ENCODE measurements at places on chromosomes 4 and X.

- DNase-seq: no peak
These were observed 9.9 kb downstream of the FAM200B start for GRCh38 chr4:15691346-15692135.

DNA sequence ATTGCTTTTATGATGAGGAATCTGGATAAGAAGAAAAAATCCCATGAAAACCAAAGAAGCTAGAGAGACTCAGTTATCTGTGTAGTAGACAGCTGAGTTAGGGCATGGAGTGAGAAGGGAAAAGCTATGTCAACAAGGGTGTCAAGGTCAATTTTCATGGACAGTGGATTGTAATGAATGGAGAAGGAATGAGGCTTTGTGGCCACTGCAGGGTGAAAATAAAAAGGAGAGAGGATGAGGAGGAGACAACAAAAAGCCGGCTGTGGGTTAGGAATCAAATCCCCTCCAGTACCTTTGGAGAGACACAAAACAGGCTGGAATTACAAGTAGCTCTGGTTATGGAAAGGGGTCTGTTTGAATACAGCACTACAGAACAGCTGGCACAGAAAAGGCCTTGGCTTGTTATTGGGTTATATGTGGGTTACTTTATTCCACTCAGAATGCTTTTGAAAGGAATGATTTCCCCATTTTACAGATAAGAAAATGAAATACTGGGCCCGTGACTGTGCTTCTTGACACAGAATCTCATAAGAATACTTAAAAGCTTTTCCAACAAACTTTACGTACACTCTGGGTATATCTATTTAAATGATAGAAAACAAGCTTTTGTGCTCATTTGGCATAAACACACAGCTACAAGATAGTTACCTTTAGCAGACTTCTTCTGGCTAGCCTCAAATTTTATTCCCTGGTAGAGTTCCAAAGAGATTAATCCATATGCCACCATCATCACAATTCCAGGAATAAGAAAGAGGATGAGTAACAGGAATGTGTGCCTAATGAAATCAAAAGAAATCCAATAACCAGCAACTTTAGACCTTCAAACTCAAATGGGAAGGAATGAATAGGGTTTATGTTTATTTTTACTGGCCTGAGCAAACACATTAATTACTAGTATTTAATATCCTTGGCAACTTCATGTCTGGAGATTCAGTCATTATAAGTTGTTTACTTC, 7.5 kb downstream of the CCKAR start:
- DNase-seq: no peak

- peak; percentile 44 for DNase-seq
These were observed at the start of gene NSG1 for GRCh38 chr4:4386736-4387392. Gene NSG1 (plus strand): TSS chr4:4387102. CDS start chr4:4387630, 528 bp downstream.

GRCh38 chrX:47380268-47380667, 9.9 kb downstream of the ZNF157 start:
- DNase-seq: no peak

DNA sequence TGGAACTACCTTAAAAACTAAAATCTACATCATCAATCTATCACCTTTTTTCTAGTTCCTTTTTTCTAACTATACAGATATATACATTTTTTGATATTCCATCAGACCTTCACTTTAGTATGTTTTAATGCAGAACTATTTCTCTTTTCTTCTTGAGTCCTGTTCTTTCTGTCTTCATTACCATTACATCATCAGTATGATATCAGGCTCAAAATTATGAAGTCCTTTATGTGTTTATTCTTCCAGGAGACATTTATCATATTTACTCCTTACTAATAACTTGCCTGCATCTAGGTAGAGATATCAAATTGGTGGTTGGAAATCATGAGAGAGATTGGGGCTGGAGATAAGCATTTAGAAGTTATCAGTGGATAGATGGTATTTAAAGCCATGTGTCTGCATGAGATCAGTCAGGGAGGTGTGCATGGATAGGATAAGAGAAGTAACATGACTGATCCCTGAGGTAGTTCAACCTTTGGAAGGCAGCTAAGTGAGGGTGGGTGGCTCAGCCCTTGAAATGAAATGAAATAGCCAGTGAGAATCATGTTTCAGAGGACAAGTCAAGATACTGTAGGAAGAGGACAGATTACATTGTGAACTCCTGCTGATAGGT, 43.1 kb downstream of the MRPL1 start:
- DNase-seq: no peak

- no peak for DNase-seq
These were observed 126.8 kb downstream of the NAA11 start for GRCh38 chr4:79198951-79199587.

GRCh38 chr4:4591071-4591470, 49.2 kb upstream of the STX18 start:
- no peak for DNase-seq

GRCh38 chrX:110245011-110245410, 72.9 kb downstream of the AMMECR1 start:
- DNase-seq: no peak

GRCh38 chrX:64204252-64204651, 1.3 kb downstream of the AMER1 start:
- DNase-seq: no peak

DNA sequence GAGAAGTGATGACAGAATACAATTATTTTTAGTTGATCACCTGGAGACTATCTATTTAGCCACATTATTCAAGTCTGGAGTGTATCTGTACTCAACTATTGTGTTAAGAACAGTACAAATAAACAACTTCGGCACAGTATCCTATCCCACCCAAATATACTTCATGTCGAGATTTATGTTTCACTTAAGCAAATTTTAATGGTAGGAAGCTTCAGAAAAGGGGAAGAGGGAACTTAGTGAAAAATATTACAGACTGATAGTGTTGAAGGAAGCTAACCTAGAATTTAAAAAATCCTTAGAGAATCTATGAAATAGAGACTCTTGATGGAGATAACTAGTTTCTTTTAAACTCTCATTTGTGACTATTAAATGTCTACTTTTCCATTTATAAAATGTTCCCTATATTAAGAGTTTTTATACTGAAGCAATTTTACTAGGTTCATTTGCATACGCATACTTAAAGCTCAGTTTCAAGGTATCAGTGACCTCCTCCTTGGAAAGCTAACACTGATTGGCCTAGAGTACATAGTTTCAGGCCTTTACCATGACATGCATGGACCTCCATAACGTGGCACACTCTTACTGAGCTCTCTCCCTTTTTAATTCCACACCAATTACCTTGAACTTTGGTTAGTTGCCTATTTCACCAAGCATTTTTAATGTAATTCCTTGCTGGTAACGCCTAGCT, 197.7 kb downstream of the CAMK2D start:
- DNase-seq: no peak

- no peak for DNase-seq
These were observed 138.8 kb downstream of the TEX11 start for GRCh38 chrX:70769659-70770227.

DNA sequence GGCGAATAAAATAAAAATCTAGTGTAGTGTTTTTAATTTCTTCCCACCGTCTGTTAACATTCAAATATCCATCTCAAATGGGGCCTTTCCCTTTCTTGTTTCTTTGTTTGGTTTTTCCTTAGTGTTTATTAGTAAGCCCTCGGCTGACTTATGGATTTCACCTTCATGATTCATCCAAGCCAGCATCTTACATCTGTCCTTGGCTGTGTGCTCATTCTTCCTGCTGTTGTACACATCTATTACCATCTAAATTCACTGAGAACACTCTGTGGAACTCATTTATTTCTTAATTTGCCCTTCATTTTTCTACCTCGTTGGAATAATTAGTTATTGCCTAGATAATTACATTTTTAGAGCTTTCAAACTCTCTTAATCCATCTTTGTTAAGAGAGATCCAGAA, 84.9 kb downstream of the SPCS3 start:
- no peak for DNase-seq

- no peak for DNase-seq
These were observed 134.8 kb upstream of the PPARGC1A start for GRCh38 chr4:24024605-24025004.

DNA sequence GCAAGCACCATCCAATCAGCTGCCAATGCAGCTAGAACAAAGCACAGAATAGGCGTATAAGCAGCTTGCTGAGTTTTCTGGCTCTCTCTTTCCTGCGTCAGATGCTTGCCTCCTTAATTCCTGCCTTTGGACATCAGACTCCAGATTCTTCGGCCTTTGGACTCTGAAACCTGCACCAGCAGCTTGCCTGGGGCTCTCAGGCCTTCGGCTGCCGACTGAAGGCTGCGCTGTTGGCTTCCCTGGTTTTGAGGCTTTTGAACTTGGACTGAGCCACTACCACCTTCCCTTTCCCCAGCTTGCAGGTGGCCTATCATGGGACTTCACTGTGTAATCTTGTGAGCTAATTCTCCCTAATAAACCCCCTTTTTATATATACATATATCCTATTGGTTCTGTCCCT, 6.1 kb downstream of the TMEM192 start:
- no peak for DNase-seq

GRCh38 chrX:118523920-118524319, 28.3 kb downstream of the DOCK11 start:
- DNase-seq: no peak

DNA sequence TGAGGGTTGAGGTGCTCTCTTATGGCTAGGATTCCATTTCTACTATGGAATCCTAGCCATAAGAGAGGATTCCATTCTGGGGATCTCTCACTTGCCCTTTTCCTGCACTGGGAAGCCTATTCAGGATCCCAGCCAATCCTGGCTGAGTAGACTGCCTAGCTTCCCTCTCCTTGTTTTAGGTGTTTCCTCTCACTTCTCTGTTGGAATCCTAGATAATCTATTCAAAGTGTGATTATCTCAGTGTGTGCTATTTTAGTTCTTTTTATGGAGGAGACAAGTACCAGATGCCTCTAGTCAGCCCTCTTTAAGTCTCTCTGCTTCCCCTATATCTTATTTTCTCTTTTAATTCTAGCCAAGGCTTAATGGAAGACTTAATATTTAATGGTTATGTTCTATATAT, 34.5 kb upstream of the DDIT4L start:
- DNase-seq: no peak

GRCh38 chr4:142243255-142243654, 602.8 kb downstream of the INPP4B start:
- no peak for DNase-seq

GRCh38 chr4:100493756-100494155, 24.1 kb downstream of the EMCN start:
- DNase-seq: no peak

GRCh38 chrX:80246271-80246670, 174.0 kb upstream of the TENT5D start:
- DNase-seq: no peak

DNA sequence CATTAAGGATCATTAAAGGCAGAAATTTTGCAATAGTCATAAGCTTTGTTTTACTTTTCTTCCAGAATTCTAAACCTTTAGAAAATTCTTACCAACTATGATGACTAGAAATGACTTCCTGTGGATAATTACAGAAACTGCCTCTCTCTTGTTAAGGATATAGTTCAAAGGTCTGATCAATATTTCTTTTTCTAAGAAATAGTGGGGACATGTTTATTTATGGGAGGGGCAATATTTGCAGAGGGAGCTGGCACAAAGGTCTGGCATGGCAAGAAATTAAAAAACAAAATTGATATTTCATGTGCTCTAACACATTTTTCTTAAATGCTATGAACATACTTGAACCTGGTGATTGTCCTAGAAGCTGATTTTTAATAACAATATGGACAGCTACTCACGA, 448.9 kb downstream of the KCTD8 start:
- no peak for DNase-seq

DNA sequence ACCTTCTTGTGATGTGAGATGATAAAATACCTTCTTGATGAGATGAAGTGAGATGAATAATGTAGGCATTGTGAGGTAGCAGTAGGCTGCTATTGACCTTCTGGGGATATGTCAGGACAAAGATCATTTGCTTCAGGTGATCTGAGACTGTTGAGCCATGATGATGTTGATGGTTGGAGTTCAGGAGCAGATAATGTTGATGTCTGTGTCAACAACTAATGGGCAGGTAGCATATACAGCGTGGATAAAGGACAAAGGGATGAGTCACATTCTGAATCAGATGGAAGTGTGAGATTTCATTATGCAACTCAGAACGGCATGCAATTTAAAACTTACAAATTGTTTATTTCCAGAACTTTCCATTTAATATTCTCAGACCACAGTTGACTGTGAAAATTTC, 57.3 kb downstream of the RAP1GDS1 start:
- no peak for DNase-seq

GRCh38 chrX:149760965-149761364, 12.9 kb upstream of the HSFX1 start:
- DNase-seq: no peak

DNA sequence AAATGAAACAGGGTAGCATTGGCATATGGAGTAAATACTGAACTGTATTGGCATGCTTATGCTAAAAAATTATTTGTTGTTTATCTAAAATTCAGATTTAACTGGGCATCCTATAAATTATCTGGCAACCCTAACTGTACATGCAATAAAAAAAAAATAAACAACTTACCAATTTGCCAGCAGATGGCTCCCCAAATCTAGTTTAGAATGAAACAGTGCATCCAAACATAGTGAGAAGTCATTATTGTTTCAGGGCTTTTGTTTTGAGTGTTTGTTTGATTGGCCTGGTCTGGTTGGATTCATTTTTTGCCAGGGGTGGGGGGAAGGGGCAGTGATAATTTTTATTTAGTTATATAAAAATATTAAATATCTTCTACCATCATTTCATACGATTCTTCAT, 12.8 kb upstream of the NSUN7 start:
- DNase-seq: no peak

GRCh38 chrX:18348047-18348446, 6.4 kb downstream of the SCML2 start:
- DNase-seq: no peak

DNA sequence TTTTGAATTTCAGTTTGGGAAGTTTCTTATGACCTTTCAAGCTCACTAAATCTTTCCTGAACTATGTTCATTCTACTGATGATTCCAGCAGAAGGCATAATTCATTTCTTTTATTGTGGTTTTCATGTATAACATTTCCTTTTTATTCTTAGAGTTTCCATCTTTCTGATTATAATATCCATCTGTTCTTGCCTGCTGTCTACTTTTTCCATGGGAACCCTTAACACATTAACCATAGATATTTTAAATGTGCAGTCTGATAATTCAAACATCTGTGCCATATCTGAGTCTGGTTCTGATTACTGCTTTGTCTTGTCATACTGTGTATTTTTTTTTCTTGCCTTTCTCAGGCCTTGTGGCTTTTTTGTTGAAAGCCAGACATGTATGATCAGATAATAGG, 234.7 kb downstream of the COX7B2 start:
- DNase-seq: no peak

GRCh38 chr4:73098016-73098415, 28.5 kb upstream of the COX18 start:
- no peak for DNase-seq

DNA sequence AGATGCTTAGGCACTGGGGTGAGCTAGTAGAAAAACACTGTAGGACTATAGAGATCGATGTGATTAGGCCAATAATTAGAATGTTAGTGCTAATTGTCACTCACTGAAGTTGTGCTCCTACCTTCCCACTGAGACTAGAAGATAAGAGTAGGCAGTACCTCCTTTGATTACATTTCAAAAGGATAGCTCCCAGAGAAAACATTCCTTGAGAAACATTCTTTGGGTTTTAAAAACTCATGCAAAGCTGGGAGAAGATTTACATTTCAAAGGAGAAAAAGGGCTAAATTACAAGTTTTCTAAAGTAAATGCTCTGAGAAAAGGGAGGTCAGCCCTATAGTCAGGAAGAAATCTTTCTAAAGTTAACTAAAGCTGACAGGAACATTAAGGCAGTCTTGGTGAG, 860.3 kb upstream of the NDST4 start:
- DNase-seq: peak; percentile 24
